Right lobe of liver (tissue), 6 donors: ENCODE measurements at places on chromosomes 2 and 18.

DNA sequence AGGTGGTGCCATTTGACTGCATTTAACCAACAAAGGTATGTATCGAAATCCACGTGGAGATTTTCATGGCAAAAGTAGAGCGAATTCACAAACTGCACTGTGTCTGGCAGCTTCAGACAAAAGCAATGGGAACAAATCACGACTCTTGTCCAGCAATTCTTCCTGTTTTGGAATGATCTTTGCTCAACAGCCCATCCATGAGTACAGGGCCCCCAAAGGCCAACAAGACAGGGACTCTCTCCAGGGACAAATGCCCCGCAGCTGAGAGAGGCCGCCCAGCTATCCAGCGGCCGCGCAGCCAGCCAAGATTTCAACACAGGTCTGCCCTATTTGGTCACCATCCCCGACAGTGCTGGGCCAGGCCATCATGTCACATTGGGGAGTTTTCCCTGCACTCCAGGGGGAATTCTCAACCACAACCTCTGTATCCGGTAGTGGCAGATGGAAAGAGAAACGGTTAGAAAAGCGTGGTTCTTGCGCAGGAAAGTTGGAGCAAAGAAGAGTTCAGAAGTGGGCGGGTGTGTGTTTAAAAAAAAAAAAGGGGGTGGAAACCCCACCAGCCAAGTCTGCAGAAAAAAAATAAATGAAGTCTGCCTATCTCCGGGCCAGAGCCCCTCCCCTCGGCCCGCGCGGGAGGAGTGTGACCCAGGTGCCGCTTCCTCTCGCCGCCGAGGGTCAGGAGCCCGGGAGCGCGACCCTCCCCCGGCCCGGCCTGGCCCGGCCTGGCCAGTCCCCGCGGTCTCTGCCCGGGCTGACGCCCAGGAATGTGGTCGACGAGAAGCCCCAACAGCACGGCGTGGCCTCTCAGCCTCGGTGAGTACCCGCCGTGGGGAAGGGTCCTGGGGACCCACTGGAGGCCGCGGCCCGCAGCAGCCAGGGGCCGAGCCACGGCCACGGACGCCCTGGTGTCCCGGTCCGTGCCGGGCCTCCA is at the start of gene GYPC:
Gene GYPC, plus strand, starts transcription at position 659 of the 931 bp plus-strand sequence. Its CDS starts 106 bp downstream, at position 765.
- H3K27ac ChIP-seq, result peak within 1 kb of the TSS; percentile 85
- peaks cover 9% of the 10 kb centered on the region for H3K27me3 ChIP-seq
- no peaks in the 10 kb centered on the region for H3K4me1 ChIP-seq
- no peaks in the 10 kb centered on the region for H3K36me3 ChIP-seq

GRCh38 chr2:182509-183122 is 81.2 kb downstream of the SH3YL1 start:
- no peaks in the 10 kb centered on the region for H3K4me1 ChIP-seq
- no peak overlapping the region for H3K4me3 ChIP-seq
- H3K36me3 ChIP-seq, result no peaks in the 10 kb centered on the region
- no peak overlapping the region for H3K27ac ChIP-seq

GRCh38 chr18:679516-679915 is 22.1 kb downstream of the TYMS start:
- H3K4me3 ChIP-seq, result no peak overlapping the region
- peaks cover 13% of the 10 kb centered on the region for H3K4me1 ChIP-seq
- H3K27me3 ChIP-seq, result no peaks in the 10 kb centered on the region
- H3K27ac ChIP-seq, result no peak overlapping the region
- DNase-seq, result no peak

DNA sequence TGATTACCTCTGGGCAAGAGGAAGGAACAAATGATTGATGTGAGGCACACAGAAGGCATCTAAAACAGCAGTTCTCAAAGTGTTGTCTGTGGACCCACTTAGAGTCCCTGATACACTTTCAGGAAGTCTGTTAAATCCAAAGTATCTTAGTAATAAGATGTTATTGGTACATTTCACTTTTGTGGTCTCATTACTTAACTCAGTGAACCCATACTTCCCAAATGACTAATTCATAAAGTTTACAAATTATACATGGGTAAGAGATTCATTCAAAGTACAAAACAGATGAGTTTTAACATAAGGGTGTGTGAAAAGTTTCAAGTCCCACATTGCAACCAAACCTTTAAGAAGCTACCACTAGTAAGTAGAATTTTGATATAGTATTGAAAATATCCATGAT is 440.5 kb downstream of the NUP35 start:
- H3K27me3 ChIP-seq, result no peaks in the 10 kb centered on the region
- H3K27ac ChIP-seq, result no peak overlapping the region

DNA sequence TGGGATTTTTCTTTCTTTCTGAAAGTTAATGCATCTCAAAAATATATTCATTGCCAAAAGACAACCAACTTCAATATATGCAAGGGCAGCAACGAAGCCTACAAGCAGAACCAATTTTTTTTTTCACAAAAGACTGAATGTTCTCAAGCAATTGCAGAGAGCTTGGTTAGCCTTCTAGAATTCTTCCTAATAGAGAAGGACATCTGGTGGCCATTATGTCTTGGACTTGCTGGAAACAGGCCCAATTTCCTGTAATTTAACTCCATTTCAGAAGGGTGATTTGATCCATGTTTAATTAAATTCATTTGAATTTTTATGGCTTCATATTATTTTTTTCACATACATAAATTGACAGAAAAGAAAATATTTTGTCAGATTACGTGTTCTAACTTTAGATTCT is 208.0 kb downstream of the TPGS2 start:
- H3K4me1 ChIP-seq, result no peaks in the 10 kb centered on the region
- no peak for DNase-seq
- no peak overlapping the region for H3K4me3 ChIP-seq

DNA sequence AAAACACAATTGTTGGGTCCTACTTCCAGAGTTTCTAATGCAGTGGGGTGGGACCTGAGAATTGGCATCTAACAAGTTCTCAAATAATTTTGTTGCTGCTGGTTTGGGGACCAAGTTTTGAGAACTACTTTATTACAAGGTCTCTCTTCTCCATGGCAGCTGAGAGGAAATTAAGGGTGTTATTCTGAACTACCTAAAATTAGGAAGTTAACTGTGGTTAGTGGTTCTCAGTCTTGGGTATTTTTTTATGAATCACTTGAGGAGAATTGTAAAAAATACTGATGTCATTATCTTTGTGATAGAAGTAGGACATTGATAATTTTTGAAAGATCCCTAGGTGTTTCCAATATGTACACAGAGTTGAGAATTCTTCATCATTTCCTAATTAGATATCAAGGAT is 210.2 kb downstream of the MC4R start:
- DNase-seq, result no peak
- no peaks in the 10 kb centered on the region for H3K4me1 ChIP-seq
- H3K27me3 ChIP-seq, result no peaks in the 10 kb centered on the region
- no peak overlapping the region for H3K27ac ChIP-seq
- H3K36me3 ChIP-seq, result no peaks in the 10 kb centered on the region
- no peak overlapping the region for H3K4me3 ChIP-seq

- no peaks in the 10 kb centered on the region for H3K36me3 ChIP-seq
- no peak overlapping the region for H3K4me3 ChIP-seq
- DNase-seq, result no peak
Observed at GRCh38 chr2:218924757-218925156, 34.7 kb upstream of the CDK5R2 start.

- no peaks in the 10 kb centered on the region for H3K4me1 ChIP-seq
- no peaks in the 10 kb centered on the region for H3K27me3 ChIP-seq
- DNase-seq, result no peak
- H3K27ac ChIP-seq, result no peak overlapping the region
- no peak overlapping the region for H3K4me3 ChIP-seq
Observed at GRCh38 chr2:105977212-105977611, 216.9 kb downstream of the UXS1 start.

DNA sequence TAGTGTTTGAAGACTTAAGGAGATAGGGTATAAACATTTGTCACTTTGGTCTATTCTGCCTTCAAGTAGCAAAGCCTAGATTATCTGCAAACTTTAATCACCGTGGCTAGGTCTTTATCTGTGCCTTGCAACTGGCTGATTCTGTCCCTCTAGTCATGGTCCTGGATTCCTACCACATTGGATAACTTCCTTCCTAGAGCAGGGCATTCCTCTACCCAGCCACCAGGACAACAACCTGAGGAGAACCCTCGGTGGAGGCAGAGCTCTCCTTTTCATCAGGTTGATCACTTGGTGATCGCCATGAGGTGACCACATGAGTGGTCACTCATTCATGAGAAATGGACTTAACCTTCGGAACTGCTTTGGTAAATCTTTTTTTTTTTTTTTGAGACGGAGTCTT is 25.3 kb upstream of the PTPRM start:
- H3K4me1 ChIP-seq, result no peaks in the 10 kb centered on the region
- no peak for DNase-seq
- no peaks in the 10 kb centered on the region for H3K36me3 ChIP-seq
- H3K27me3 ChIP-seq, result no peaks in the 10 kb centered on the region

- H3K4me3 ChIP-seq, result no peak overlapping the region
- H3K27me3 ChIP-seq, result no peaks in the 10 kb centered on the region
- DNase-seq, result no peak
- H3K4me1 ChIP-seq, result no peaks in the 10 kb centered on the region
Observed at GRCh38 chr18:35466334-35466733, 31.4 kb downstream of the INO80C start.

- no peak for DNase-seq
- H3K4me1 ChIP-seq, result no peaks in the 10 kb centered on the region
- H3K27ac ChIP-seq, result no peak overlapping the region
Observed at GRCh38 chr2:136086253-136087016, 31.5 kb downstream of the CXCR4 start.
